NCI-H2081 treated with DMSO at 0.1 percent for 48 hours (cell line): ENCODE measurements at places on chromosomes 16 and 17.
A peak's percentile ranks its signal among the peaks of the same experiment; 100 is the strongest.

DNA sequence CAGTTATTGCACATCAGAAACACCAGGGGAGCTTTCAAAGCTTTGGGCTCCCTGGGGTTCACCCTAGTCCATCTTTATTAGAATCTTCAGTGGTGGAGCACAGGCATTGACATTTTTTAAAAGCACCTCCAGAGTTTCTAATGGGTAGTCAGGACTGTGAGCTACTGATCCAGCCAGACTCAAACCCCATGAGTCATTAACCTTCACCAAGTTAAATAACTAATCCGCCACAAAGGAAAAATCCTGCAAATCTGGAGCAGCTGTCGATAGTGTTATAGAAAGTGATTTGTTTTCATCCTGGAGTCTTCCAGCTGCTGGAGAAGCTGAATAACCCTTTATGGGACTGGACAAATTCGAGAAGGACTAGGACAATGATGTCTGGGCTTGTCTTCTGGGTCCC, 93.2 kb upstream of the PIRT start:
- no peak for DNase-seq

DNA sequence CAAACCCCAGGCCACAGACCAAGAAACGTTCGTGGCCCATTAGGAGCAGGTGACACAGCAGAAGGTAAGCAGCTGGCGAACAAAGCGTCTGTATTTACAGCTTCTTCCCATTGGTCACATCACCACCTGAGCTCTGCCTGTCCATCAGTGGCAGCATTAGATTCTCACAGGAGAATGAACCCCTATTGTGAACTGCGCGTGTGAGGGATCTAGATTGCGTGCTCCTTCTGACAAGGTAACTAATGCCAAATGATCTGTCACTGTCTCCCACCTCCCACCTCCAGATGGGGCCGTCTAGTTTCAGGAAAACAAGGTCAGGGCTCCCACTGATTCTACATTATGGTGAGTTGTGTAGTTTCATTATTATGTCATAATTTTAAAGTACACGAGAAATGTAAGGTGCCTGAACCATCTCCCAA, 186.3 kb downstream of the CPPED1 start:
- DNase-seq = no peak

DNA sequence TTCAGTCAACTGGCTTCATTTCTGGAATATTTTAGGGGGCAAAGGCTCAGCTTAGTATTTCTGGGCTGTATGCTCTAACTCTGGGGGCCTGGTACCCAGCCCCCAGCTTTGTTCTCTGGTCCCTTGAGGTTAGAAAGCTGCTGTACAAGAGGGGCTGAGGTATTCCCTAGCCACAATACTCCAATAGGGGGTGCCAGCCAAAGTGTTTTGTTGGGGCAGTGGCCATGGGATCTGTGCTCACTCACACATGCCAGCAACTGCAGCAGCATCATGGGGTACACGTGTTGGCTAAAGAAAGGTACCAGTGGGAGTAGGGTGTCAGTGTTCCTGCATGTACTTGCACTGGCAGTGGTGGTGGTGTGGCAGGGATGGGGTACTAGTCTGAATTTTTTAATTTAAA, 257.3 kb downstream of the CA10 start:
- DNase-seq = no peak

DNA sequence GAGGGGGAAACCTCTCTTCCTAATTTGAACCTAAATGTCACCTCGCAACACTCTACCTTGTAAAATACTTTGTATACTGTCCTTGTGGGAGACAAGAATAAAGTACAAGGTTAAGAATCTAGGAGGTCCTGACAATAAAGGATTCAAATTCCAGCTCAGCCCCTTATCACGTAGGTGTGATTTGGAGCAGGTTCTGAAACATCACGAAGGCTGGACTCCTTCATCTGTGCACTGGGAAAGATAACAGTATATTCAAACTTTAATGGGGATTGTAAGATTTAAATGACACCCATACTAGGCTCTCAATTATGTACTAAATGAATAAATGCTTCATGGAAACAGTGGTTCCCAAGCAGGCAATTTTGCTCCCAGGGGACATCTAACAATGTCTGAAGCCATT, 2.1 kb downstream of the TXNDC11 start:
- DNase-seq = no peak

GRCh38 chr17:27471321-27472269, 15.3 kb downstream of the KSR1 start:
- no peak for DNase-seq

DNA sequence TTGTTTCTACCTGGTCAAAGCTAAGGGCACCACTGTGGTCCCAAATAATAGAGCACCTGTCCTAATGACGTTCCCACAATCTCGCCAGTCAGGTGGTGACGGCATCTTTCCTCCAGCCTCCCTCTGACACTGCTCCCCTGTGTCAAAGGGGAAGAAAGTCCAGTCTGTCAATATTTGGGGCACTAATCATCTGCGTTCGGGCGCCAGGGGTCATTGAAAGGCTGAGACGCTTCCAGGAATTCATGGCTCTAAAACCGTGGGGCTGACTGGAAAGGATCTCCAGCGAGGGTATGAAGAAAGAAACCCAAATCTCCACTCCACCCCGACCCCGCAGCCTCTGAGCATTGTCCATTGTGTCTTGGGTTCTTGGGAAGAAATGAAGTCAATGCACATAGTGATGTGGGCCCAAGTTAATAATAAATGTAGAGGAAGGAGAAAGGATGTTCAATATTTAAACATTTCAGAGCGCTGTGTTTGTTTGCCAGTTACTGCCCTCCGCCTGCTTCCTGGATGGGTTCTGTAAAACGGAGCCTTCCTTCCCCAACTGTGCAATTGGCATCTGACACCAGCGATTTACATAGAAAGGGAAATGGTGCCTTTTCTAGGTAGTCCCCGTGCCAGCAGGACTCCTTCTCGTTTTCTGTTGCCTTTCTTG, 103.2 kb downstream of the SOCS1 start:
- DNase-seq = no peak

DNA sequence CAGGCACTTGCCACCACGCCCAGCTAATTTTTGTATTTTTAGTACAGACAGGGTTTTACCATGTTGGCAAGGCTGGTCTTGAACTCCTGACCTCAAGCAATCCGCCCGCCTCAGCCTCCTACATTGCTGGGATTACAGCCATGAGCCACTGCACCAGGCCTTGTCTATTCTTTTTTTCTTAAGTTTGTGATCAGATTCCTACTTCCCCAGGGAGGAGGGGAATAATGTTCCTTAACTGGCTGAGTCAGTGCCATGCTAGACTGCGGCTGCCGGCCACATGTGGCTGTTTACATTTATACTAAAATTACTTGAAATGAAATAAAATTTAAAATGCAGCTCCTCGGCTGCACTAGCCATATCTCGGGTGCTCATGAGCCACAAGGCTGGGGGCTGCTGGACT, 27.8 kb upstream of the USP36 start:
- DNase-seq = no peak

DNA sequence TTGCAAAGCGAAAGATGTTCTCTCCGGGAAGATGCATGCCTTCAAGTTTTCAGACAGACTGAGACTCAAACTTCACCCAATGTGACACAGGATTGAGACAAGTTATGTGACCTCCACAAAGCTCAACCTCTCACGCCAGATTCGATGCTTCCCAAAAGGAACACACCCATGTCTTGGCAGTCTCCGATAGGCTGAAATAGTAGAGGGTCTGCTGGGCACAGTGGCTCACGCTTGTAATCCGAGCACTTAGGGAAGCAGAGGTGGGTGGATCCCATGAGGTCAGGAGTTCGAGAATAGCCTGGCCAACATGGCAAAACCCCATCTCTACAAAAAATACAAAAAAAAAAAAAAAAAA, 22.1 kb downstream of the ZFHX3 start:
- DNase-seq = no peak

- no peak for DNase-seq
Measured at GRCh38 chr16:12255919-12256665, 279.6 kb downstream of the SNX29 start.

DNA sequence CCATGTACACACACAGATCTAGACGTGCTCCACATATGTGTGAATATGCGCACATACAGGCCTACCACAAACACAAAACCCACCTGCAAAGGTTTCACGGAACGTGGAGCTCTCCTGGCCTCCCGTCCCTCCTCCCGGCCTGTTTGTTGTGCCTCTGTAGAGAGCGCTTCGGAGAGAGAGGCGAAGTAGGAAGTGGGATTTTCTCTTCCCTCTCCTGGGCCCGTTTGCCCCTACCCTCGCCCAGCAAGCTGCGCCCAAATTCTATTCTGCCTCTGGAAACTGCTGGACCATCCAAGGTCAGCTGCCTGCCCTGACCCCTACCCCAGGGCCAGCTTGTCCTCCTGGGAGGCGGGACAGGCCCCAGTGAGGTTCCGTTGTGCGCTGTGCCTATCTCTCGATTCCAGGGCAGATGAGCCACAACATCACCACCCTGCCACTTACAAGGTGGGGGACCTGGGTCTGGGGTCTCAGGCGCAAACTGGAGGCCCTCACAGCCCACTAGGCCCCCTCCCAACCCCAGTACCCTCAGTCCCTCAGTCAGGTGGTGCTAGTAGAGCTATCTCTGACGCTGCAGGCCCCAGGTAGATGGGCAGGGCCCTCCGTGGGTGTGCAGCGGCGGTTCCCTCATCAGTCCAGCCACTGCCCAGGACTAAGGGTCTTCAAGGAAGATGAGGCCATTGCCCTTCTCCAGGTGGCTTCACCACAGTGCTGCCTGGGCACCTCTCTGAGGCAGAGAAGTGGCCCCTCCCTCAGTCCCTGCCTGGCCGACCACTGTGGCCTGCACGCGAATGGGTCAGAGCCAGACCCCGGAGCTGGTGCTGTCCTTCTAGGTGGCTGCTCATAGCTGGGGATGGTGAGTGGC, 54.2 kb downstream of the BEAN1 start:
- no peak for DNase-seq

GRCh38 chr17:70102531-70102930, 27.5 kb downstream of the KCNJ16 start:
- DNase-seq = no peak

- no peak for DNase-seq
Measured at GRCh38 chr17:77607606-77608005, 350.9 kb upstream of the TNRC6C start.

GRCh38 chr17:45051060-45051719, at the start of gene DCAKD:
TSS of gene DCAKD (minus strand) at chr17:45051632. CDS start at chr17:45034885, 16,747 bp downstream.
- peak; percentile 89 for DNase-seq

- no peak for DNase-seq
Measured at GRCh38 chr17:79695797-79696609, 34.7 kb upstream of the ENPP7 start.

DNA sequence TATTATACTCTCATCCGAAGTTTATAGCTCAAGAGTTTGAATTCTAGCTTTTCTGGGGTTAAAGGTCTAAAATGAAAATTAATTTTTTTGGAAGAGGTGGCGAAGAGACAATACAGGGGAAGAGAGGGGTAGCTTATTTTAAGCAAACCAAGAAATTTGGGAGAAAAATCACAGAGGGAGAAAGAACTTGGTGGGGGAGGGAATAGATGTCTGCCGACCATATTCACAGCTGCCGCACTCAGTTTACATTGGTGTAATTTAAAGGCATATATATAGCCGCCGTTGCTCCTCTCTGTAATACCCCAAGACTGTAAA, 6.5 kb upstream of the ZFHX3 start:
- no peak for DNase-seq

DNA sequence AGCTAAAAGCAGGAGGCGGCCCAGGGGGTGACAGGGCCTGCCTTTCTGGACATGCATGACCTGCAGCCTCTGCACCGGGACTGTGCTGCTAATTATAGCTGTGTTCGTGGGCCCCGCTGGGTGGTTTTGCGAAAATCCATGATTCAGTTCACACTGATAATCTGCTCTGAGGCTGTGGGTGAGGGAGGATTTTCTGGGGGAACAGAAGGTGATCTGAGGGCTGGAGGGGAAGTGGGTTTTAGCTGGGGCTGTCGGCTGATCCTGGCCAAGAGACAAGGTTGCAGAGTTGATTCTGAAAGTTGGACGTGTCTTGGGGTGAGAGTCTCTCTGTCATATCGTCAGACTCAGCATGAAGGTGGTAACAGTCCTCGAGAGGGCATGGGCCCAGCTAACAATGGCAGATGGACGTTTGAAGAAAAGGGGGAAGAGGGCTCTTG, 187.5 kb upstream of the ZNF469 start:
- no peak for DNase-seq

- no peak for DNase-seq
Measured at GRCh38 chr17:12985431-12986293, 32.2 kb downstream of the ELAC2 start.

DNA sequence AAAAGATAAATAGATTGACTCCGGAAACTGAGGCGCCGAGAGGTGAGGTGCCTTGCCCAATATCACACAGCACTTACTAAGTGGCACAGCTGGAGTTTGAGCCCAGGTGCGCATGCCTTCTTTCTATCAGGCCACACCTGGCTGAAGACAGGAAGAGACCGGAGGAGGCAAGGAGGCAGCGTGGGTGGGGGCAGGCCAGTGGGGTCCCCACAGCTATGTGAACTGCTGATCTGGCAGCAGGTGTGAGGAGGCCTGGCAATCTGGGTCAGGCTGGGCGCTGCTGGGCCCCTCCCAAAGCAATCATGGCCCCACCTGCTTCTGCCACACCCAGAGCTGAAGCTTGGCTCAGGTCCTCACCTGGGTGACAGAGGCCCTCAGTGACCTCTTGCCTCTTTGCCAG, 1.9 kb upstream of the GDPD3 start:
- no peak for DNase-seq

- DNase-seq = no peak
Measured at GRCh38 chr16:64654178-64654577, 467.7 kb downstream of the CDH11 start.

DNA sequence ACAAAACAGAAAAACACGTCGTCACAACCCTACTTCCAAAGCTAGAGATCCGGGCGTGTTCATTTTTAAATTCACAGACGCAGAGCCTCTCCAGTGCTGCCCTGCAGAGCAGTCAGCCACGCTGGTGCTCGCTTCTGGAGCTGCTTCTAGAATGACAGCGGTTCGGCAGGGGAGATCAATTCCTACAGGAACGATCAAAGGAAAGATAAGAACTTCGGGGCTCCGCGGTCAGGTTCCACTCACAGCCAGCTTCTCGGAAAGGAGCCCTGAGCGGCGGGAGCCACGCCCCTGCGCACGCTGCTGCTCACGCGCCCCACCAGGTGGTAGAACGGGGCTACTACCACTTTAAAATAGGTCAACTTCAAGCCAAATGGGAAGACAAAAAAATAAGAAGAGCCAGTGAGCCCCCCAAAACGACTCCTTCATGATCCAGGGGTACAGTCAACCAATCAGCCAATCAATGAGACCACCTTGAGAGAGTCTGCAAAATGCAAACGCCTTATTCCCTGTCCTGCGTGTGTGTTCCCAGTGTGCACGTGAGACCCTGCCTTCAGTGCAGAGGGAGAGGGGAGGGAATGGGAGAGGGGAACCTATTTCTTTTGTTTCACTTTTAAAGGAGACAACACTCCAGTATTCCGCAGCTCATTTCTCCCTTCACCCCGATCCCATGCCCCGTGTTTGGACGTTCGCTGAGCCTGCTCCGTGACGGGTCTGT, 209.7 kb downstream of the RBFOX3 start:
- no peak for DNase-seq

- DNase-seq = no peak
Measured at GRCh38 chr17:64377769-64378282, 12.8 kb downstream of the PECAM1 start.

- no peak for DNase-seq
Measured at GRCh38 chr16:31869511-31870201, 4.0 kb upstream of the ZNF267 start.
